ENCODE measurements at places on chromosomes 16 and 17.
A peak's percentile ranks its signal among the peaks of the same experiment; 100 is the strongest.

DNA sequence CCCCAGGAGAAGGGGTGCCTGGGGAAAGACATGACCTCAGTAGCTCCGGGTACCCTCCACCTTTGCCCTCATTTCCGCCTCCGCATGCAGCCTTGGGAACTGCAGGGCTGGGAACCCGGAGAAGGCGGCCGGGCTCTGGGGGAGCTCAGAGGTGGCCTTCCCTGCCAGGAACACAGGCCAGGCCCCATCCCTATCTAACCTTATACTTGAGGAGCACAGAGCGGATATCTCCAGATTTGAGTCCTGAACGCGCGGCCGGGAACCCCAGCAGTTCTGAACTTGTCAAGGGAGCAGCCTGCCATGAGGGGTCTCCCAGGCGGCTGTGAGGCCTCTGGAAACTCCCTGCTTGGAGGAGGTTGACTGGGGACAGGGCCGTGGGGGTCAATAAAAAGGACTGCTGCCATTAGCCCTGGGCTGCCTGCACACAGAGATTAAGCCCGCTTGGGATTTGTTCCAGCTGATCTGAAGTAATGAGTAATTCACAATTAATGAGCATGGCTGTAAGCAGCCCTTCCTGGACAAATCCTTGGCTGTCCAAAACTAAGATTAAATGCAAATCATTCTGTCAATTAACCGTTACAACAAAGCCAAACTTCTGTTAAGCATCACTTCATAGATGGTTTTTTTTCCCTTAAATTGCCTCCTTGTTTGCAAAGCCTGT, 26.3 kb upstream of the METRNL start:
- peak; percentile 55 for DNase-seq

- DNase-seq, result no peak
These were observed 22.8 kb downstream of the ATP6V0D1 start for GRCh38 chr16:67458121-67458641.

GRCh38 chr16:65600629-65601028, 478.8 kb upstream of the CDH11 start:
- no peak for DNase-seq

- DNase-seq, result peak; percentile 90
These were observed at the start of gene NMRAL1 for GRCh38 chr16:4474192-4474961. Gene NMRAL1 (minus strand): TSS chr16:4474625. CDS start chr16:4474132, 493 bp downstream.

GRCh38 chr17:8150194-8151119, 1.7 kb downstream of the PER1 start:
- no peak for DNase-seq

GRCh38 chr17:34609210-34609609, 29.8 kb downstream of the TMEM132E start:
- no peak for DNase-seq

- DNase-seq, result no peak
These were observed 16.0 kb downstream of the SPNS3 start for GRCh38 chr17:4449736-4450135.

Measured in renal pelvis (tissue), 12 donors.